ENCODE measurements at places on chromosomes 11 and 22.

- DNase-seq: no peak
Observed at GRCh38 chr11:6855971-6856541, 6.8 kb upstream of the OR10A2 start.

DNA sequence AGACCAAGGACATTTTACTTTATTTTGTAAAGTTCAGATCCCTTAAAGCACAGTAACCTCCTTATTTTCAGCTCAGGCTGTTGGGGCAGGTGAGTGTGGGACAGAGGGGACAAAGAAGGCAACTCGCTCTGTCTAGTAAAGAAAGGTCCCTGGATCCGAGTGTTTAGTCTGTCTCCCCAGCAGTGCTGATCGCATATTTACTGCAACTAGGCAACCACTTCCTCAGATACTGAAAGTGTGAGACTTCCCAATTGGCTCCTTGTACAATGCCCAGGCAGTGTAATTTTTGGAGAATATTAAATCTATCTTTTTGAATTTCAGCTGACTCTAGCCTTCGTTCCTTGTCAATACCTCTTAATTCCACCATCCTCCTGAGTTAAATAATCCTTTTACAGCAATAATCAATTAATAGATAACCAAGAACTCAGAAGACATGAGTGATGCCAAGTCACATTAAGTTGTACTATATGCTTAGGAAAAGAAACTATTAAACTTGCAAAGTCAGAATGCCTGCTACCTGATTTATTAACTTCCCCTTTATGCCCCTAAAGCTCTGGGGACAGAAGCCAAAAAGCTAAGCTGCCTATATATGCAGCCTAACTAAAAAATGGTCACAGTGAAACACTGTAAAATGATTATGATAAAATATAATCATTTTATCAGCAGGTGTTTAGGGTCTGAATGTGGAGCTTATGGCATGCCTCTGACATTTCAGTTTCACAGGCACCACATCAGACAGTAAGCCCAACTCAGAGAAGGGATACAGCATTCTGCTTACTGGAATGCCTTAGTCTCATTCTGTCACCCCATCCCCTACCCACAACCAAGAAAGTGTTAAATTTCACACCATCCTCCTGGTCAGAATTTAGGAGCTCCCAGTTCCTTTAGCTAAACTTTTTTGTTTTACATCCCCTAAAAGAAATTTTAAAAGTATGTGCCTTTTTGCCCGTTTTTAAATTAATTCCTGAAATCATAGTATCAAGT lies 138.7 kb downstream of the TRIM44 start:
- no peak for DNase-seq

DNA sequence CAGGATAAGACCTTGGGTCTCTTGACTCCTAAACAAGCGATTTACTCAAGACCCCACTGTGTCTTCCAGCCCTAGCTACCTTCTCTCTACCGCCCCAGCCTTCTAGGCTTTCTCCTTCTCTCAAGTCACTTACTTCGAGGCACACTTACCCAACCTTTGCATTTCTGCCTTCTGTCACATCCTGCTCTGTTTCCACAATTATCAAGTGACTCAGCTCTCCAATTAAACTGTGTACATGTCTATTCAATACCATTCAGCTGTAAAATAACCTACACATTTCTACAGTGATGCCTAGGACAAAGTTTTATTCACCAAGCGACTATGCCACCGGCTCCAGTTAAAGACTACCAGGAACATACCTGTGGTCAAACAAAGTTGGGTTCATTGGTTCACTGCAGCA lies 69.0 kb downstream of the LARGE1 start:
- no peak for DNase-seq

GRCh38 chr11:119445850-119446249 lies 22.9 kb upstream of the THY1 start:
- no peak for DNase-seq

- DNase-seq: no peak
Observed at GRCh38 chr11:44006917-44007361, 40.8 kb upstream of the ACCSL start.

GRCh38 chr11:205221-206001 lies 1.8 kb downstream of the BET1L start:
- no peak for DNase-seq

DNA sequence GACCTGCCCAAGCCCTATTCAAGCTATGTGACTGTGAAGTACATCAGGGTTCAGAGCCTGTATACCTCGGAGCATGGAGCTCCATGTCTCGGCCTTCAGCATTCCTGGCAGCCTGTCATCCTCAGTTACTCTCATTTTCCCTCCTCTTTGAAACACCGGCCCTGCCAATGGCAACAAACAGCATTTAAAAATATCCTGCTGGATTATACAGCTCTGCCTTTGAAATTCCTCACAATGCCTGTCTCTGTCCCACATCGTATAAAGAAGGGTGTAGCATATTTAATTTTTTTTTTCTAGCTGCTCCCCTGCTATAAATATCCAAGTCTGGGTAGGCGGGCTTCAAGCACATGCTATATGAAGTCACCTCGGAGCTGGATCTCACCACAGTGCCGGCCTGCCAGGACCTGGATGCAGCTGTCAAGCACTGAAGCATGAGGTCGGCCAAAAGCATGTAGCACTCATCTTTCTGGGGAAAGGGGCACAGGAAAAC lies 11.8 kb downstream of the ABTB2 start:
- no peak for DNase-seq

- DNase-seq: no peak
Observed at GRCh38 chr11:39965701-39966100, 1493.8 kb downstream of the LRRC4C start.

GRCh38 chr22:19568337-19569275 lies 44.4 kb upstream of the CLDN5 start:
- DNase-seq: no peak

GRCh38 chr11:34169686-34170085 lies 64.3 kb downstream of the NAT10 start:
- no peak for DNase-seq

- no peak for DNase-seq
Observed at GRCh38 chr22:46866591-46866990, 104.1 kb downstream of the TBC1D22A start.

DNA sequence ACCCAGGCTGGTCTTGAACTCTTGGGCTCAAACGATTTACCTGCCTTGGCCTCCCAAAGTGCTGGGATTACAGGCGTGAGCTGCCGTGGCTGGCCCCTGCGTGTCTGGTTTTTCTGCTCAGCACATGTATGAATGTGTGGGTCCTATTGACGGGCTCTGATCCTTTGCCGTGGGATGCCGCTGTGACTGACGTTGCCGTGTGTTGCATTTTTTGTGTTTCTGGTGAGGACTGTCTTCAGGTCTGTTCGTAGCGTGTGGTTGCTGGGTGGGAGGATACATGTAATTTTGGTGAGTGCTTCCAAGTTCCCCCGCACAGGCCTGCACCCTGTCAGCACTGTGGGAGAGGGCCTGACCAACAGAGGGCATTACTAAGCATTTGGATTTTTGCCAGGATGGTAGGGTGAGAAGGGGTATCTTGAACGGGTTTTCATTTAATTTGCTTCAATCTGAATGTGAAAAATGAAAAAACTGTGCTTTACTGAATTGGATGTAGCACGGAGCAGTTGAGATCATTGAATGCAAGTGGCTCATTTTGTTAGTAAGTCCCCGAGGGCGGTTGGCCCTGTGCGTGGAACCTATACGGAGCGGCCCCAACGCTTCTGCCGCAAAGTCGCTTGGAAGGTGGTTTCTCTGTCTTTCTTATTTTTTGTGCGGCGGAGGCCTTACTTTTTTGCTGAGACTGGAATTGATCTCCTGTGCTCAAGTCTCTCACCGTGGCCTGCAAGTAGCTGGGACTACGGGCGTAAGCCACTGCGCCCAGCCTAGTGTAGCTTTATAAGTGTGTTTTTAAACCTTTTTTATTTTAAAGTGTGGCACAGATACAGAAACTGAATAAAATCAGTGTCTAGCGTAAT lies 8.2 kb downstream of the ZBED4 start:
- DNase-seq: no peak

DNA sequence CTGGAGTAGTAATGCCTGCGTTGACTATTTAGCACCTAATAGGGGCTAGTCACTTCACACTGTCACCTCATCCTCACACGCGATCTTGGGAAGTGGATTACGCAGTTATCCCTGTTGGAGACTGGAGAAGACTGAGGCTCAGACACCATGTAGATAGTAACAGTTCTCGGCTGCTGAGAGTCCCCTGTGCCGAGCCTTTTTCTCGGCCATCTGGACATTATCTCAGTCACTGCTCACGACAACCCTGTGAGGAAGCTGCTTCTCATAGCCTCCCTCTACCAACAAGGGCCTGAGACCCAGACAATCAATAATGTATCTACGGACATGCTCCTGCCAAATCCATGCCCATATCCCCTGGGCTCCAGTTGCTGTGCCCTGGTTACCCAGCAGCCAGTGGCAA lies 25.9 kb downstream of the SCUBE1 start:
- DNase-seq: no peak

- no peak for DNase-seq
Observed at GRCh38 chr11:109026891-109027489, 362.1 kb downstream of the DDX10 start.

DNA sequence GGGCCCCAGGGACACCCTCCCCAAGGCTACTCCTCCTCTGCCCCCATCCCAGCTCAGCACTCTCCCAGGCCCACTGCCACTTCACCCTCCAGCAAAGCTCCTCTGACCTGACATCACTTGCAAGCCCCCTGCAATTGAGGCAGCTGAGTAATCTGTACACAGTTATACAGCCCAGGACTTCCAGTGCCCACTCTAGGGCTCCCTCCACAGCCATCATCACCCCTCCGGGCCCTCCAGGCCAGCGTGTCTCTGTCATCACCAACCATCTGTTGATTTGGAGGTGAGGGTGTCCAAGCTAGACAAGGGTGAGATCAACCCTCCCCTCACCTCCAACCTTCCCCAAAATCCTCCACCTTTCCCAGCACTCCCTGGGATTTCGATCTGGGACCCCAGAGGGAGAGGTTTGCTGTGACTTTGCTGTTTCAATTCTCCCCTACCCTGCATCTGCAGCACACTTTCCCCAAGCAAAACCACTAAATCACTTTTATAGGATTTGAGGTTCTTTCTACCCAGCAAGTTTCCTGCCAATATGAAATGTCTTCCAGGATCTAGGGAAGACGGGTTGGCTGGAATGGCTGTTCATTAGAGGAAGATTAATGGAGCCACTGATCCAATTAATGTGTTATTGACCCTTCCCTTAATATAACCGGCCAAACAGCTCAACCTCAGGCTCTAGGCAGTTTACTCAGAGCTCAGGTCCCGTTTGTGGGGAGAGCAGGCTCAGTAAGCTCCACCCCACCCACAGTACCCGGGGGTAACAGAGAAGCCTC lies 92.9 kb downstream of the CHST1 start:
- DNase-seq: no peak

- no peak for DNase-seq
Observed at GRCh38 chr22:23230348-23231068, 50.2 kb downstream of the BCR start.

- DNase-seq: peak; percentile 8
Observed at GRCh38 chr11:118522571-118523072, 4.7 kb upstream of the TTC36 start.

DNA sequence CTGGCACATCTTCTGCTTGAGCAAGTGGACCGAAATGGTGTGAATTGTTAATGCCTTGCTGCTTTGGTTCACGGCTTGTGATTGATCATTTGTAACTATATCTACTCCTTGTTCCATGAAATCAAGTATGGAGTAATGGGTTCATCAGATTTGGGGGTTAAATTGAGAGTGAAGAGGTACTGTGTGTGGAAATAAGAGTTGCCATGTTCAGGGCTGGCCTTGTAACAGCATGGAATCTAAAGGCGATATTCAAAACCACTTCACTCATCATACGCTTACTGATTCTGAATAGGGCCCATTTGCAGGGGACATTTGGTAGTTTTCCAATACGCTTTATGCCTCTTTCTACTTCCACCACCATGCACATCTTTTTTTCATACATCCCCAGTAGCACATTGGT lies 122.2 kb downstream of the DCDC1 start:
- DNase-seq: no peak

DNA sequence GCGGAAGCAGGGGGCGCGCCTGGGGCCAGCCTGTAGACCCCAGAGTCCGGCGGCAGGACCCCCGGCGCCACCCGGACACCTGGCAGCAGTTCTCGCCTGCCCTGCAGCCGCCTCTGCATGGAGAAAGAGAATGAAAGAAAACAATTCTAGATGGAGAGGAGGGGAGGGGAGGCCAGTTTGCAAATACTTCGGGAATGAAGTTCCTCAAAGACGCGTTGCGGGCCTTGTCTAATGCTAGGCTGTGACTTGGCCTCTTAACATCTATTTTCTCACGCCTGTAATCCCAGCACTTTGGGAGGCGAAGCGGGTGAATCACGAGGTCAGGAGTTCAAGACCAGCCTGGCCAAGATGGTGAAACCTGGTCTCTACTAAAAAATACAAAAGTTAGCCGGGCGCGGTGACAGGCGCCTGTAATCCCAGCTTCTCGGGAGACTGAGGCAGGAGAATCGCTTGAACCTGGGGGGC lies 2.1 kb upstream of the BARX2 start:
- peak; percentile 22 for DNase-seq

- no peak for DNase-seq
Observed at GRCh38 chr11:116829525-116830183, at the start of gene APOC3. Gene APOC3 (plus strand): TSS chr11:116829907. CDS start chr11:116830583, 676 bp downstream.

- DNase-seq: no peak
Observed at GRCh38 chr22:40813912-40814315, 5.2 kb downstream of the SLC25A17 start.

DNA sequence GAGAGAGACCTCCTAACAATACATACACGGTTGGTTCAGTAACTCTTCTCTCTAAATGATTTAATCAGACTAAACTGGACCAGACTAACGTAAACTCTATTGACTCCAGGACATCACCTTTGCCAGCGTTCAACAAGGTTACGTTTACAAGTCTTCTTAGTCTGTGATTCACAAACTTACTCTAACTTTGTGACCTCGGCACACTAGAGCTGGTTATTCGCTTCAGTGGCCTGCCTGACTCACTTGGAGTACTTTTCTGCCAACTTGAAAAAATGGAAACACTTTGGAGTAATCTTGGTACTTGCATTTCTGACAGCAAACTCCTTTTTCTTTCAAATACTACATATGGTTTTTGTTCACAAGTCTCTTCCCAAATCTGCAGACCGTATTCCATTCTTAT lies 26.2 kb downstream of the MTMR2 start:
- no peak for DNase-seq

DNA sequence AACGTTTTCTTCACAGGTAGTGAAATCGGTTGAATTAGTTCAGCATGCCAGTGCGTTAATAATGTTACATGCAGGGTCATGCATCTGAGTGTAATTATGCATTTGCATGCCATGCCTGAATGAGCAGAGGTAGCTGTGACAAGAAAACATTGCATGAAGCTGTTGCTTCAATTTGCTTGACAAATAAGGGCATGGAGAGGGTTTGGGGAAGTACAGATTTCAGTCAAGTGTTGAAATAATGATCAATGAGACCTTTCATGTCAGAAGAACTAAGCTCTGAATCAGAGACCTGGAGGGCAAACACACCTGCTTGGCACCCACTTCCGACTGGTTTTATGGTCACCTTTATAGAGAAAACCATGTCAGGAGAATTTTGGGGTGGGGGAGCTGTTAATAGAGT lies 221.4 kb downstream of the DBX1 start:
- DNase-seq: no peak

Data from right kidney (tissue), 9 donors.